Gastroesophageal sphincter (tissue), 4 donors: ENCODE measurements at places on chromosomes 2 and 18. TPM values are rescaled to one million over a fixed set of nuclear protein-coding genes. Genes with fewer than 3 reads are reported as not detected.
A peak's percentile ranks its signal among the peaks of the same experiment; 100 is the strongest.

The KIAA2012 gene
- not detected for total RNA-seq

The TACR1 gene
- total RNA-seq, result 4.2 TPM

The KIF3C gene
- total RNA-seq, result 10.4 TPM

- peak; percentile 5 for ATAC-seq
Observed at GRCh38 chr2:128623776-128624761, 305.4 kb upstream of the HS6ST1 start.

The TMX3 gene
- total RNA-seq, result 31.8 TPM

- no peak for ATAC-seq
Observed at GRCh38 chr2:109633284-109633961, 19.3 kb downstream of the SOWAHC start.

DNA sequence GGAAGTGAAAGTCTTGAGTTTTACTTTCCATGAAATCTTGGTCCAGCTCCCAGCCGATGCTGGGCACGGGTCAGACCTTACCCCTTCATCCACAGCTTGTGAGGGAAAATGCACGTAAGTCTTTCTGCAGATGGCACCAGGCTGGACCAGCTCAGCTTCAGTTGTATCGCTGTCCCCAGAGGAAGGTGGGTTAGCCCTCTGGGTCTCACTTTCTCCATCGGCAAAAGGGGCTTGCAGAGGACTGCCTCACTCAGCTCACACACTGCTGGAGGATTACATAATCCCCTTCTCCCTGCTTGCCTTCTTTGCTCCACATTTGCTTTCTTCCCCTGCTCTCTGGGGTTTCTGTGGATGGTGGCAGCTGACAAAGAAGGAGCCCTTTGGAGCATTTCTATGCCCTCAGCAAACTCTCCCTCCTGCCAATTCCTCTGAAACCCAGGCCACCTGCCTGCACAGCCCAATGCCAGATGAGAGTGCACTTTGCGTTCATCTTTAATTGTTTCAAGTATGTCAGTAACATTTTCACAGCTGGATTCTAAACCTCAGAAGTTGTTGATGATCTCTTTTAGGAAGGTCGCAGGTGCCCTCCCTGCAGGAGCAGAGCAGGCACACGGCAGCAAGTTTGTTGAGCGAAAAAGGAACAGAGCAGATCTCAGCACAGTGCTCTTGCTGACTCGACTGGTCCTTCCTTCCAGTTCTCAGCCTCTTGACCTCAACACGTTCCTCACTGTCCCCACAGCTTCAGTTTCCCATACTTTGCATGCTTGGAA, 155.6 kb upstream of the GLI2 start:
- ATAC-seq, result no peak

GRCh38 chr2:122033778-122034177, 278.3 kb downstream of the TSN start:
- ATAC-seq, result no peak

The LAPTM4A gene
- 234 TPM for total RNA-seq
